ENCODE measurements at places on chromosomes 6 and 20.

- DNase-seq = no peak
These were observed 1.3 kb downstream of the ATRN start for GRCh38 chr20:3472105-3472504.

DNA sequence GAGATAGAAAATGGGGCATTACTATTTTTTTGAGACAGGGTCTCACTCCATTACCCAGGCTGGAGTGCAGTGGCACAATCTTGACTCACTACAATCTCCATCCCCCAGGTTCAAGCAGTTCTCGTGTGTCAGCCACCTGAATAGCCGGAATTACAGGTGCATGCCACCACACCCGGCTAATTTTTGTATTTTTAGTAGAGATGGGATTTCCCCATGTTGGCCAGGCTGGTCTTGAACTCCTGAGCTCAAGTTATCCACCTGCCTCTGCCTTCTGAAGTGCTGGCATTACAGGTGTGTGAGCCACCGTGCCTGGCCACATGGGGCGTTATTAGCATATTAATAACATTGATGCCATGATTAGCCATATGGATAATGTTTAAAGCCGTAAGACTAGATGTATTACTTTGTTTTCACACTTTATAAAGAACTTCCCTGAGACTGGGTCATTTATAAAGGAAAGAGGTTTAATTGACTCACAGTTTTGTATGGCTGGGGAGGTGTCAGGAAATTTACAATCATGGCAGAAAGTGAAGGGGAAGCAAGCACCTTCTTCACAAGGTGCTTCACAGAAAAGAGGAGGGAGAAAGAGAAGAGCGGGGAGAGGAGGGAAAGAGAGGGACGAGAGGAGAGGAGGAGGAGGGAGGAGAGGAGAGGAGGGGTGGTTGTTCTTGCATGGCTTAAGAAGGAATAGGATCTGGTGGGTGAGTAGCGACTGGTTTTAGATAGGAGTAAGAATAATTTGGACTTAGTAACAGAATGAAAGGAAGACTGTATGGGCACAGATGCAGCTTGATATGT, 51.9 kb downstream of the MYO6 start:
- no peak for DNase-seq

DNA sequence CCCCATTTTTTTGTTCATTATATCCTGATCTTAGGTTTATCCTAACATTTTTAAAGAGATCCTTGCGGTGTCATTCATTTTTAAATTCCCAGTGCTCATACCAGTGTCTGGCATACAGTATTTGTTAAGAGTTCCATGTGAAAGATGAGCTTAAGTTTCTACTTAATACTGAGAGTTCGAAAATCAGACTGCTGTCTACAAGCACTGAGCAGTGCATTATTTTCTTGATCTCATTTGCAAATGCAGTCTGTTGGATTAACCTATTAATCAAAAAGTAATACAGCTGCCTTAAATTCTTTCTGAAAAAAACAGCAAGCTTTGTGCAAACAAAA, 663 bp downstream of the COQ3 start:
- no peak for DNase-seq

DNA sequence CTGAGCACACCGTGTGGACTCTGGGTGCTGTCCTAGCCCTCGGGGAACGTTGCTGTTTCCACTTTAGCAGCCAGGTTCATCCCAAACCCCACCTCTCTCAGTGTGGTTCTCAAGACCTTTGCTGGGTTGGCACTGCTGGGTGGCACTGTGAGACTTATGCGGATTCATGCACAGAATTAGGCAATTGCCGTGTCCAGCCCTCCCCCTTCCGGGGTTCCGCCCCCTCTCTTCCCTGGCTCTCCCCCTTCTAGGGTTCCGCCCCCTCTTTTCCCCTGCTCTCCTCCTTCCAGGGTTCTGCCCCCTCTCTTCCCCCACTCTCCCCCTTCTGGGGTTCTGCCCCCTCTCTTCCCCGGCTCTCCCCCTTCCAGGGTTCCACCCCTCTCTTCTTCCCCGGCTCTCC, 39.8 kb upstream of the SLCO4A1 start:
- DNase-seq = no peak

DNA sequence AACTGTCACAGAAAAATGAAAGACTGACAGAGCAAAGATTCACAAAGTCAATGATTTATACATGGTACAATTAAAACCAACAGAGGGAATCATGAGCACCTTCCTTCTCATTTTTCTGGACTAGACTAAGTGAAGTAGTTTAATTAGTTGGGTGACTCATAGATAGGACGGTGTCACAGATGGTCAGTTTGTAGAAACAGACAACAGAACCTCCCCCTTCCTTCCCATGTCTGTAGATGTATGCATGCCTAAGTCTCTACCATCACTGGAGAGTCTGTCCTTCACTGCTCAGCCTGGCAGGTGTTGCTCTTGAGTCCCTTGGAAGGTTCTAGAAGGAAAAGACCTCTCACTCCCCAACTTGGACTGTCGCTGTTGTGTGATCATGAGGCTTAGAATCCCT, 75.4 kb upstream of the EEF1E1 start:
- no peak for DNase-seq

GRCh38 chr6:116066789-116067188, 6.1 kb upstream of the FRK start:
- no peak for DNase-seq

- DNase-seq = no peak
These were observed 15.8 kb upstream of the LIN28B start for GRCh38 chr6:104940893-104941728.

DNA sequence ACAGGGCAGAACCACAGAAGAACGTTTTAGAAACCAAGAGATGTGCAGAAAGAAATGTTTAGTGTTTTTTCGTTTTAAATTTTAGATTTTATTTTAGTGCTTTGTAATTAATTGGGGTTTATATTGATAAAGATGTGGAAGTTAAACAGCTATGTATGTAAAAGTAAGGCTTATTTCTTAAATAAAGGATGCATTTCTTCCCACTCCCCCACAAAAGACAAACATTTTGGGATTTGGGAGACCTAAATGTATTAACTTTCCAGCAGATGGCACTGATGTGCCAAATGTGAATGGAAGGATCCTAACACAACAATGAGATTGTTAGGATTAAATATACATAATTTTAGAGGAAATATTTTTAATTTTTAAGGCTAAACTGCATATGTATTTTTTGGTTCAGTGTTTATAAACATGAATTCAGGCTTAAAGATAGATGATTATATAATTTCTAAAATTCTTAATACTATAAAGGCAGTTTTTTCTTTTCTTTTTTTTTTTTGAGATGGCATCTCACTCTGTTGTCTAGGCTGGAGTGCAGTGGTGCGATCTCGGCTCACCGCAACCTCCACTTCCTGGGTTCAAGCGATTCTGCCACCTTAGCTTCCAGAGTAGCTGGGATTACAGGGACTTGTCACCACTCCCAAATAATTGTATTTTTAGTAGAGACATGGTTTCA, 12.0 kb downstream of the PFDN4 start:
- DNase-seq = no peak

DNA sequence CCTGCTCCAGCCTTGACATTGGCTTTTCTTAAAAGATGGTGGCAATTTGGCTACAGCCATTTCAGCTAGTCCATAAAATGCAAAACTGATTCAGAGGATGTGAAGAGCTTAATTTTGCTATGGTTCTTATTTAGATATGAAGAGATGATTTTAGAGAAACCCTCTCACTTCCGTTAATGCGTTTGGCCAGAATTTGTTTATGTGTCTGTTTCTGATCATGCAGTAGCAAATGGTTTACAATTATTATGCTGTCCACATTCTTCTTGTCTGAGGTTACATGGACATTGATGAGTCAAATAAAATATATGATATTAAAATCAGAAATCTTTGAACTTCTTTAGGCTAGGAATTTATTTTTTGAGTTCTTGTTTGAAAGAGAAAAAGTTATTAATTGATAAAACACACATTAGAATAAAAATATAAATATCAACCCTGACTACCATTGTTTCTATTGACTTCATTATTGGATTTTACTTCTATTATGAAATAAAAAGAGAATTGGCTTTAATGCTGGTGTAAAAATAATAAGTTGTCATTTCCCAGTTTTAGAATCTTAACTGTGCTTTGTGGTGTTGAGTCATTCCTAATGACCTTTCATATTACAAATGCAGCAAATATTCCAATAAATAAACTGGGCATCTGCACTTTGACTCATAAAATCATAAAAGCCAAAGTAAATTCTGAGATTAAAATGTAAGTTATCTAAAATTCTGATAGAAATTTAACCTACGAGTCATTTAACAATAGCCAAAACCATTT, 1286.0 kb upstream of the GJE1 start:
- DNase-seq = no peak

DNA sequence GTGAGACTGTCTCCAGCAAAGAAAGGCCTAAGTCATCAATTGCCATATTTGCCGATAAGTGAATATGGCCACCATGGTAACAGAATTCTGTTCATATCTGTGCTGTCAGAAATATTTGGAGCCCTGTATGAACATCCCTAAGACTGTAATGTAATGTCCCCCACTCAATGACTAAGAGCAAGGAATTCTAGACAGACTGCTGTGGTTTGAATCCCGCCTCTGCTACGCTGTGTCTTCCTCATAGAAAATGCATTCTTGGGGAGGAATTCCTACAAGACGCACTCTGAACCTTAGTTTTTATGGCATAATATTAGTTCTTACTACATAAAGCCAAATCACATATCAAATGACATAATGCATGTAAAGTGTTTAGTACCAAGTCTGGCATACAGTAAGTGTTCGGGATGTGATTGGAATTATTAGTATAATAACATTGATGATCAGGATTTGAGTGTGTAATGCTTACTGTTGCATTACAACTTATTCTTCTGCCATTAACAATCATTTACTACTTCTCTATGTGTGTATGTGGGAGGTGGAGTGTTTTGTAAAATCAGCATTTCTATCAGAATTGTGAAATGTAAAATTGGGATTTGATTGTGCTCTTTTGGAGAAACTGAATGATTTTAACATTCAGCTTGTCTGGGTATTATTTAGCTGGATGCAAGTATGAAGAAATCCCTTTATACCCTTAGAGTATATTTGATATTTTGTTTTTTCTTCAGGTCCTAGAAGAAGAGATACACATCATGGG, 103.0 kb downstream of the OLIG3 start:
- no peak for DNase-seq

GRCh38 chr6:123830120-123830519, 26.5 kb downstream of the NKAIN2 start:
- no peak for DNase-seq

DNA sequence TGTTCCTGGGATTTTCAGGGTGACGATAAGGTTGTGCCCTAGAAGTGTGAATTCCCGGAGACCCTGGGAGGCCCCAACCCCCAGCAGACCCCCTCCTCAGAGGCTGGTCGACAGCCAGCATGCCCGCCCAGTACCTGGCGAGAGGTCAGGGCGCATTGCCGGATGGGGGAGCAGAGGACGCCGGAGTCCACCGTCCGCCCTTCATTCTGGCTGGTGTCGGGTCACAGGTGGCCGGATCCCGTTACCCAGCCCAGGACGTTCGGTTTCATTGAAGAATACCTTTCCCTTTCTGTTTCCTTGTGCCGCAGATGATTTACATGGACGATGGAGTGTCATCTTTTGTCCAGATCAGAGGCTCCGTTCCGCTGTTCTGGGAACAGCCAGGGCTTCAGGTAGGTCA, 61.3 kb downstream of the SYNJ2 start:
- no peak for DNase-seq

GRCh38 chr6:28974505-28974904, 30.6 kb downstream of the ZNF311 start:
- DNase-seq = no peak

- no peak for DNase-seq
These were observed 8.9 kb downstream of the EHMT2 start for GRCh38 chr6:31888276-31889258.

DNA sequence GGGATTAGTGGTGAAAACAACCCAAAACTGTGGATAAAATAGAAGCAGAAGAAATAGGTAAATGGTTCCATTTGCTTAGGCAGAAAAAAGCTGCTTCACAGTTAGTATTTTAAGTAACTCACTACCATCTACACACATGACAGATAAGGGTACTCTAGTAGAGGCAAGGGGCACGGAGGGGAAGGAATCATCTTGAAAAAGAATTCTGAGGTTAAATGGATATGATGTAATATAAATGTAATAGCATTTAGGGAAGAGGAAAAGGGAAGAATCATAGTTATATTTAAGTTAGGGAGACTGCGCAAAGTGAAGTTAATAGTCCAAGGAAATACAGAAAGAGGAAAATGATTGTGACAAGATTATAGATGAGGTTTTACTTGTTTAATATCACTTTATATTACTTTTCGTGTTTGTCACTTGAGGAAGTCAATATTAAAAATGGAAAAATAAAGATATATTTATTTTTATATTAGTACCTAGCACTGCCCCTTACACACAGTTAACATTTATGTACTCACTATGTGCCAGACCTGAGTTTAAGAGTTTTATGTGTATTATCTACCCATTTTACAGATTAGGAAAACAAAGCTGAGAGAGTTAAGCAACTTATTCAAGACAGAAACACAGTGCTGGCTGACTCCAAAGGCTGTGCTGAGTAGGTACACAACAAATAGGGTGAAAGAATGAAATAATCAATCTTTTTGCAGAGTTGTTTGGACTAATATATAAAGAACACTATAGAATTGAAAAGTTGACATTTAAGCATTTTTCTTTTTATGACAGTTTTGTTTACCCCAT, 128.1 kb downstream of the REV3L start:
- no peak for DNase-seq

DNA sequence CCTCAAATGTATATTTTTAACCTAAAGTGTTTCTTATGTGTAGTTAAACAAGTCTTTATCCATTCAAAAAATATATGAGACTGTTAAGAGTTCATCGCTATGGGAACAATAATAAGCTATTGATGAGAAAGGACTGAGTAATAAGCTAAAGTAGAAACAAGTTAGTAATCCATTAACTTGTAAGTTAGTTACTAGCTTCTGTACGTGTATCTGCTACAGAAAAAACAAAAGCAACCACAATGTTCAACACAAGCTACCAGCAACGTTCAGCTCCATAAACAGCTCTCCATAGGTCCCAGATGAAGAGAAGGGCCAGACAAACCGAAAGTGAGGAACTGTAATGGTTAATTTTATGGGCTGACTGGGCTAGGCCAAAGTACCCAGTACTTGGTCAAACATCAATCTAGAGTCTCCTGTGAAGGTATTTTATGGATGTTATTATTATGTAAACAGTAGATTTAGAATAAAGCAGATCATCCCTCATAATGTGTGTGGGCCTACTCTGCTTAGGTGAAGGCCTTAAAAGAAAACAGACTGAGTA, 33.8 kb upstream of the FAM135A start:
- no peak for DNase-seq

GRCh38 chr6:135048915-135049314, 5.7 kb downstream of the HBS1L start:
- no peak for DNase-seq

DNA sequence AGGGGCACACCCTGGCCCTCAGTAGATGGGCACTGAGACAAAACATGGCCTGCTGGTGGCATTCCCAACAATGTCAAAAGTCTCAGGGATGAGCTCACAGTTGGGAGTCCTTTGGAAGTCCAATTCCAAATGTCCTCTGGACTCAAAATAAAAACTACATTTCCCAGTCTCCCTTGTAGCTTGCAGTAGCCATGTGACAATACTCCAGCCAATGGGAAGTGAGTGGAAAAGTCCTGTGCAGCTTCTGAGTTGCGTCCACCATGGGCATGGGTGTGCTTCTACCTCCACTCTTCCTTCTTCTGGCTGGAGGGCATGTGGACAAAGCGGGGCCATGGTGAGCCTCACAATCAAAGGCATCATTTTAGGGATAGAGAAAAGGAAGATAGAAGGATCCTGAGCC, 5.8 kb upstream of the ADAM33 start:
- no peak for DNase-seq

- DNase-seq = no peak
These were observed 21.5 kb downstream of the SYNJ2 start for GRCh38 chr6:158002951-158003853.

GRCh38 chr20:9602847-9603183, 88.4 kb downstream of the LAMP5 start:
- no peak for DNase-seq

- DNase-seq = no peak
These were observed 101.7 kb upstream of the FOXA2 start for GRCh38 chr20:22686097-22686496.
